ENCODE measurements at places on chromosomes 2 and 18.

GRCh38 chr2:145007093-145007959 lies 487.4 kb upstream of the ZEB2 start:
- no peak for DNase-seq

DNA sequence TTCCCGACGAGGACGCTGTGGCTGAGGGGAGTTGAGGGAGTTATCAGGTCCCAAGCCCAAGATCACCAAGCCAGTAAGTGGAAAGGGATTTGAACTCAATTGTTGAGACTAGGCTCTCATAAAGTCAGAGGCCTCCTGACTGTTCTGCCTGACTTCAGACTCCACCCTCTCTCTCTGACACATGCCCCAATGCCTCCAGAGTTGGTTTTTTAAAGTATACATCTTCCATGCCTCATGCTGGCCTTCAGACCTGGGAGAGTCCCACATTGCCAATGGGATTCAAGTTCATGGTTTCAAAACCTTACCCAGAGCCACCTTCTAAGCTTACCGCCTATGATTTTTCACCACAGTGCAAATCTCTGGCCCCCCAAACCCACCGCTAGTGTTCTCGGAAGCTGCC lies 100.8 kb downstream of the RTN4 start:
- no peak for DNase-seq

DNA sequence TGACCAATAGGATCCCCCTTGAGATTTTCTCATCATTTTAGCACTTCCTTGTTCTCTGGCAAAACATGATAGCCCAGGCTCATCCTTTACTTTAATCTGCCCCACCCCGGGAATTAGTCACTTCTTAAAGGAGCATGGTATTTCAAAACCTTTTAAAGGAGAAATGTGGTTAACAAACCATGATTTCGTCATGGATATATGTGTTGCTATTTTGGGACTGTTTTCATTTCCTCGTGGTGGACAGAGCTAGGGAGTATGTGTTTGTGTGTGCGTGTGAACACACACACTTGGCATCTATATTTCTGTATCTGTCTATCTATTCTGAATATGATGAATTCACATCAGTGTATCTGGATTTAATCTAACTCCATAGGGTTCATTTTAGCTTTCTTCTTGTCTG lies 128.1 kb downstream of the BIRC6 start:
- no peak for DNase-seq

DNA sequence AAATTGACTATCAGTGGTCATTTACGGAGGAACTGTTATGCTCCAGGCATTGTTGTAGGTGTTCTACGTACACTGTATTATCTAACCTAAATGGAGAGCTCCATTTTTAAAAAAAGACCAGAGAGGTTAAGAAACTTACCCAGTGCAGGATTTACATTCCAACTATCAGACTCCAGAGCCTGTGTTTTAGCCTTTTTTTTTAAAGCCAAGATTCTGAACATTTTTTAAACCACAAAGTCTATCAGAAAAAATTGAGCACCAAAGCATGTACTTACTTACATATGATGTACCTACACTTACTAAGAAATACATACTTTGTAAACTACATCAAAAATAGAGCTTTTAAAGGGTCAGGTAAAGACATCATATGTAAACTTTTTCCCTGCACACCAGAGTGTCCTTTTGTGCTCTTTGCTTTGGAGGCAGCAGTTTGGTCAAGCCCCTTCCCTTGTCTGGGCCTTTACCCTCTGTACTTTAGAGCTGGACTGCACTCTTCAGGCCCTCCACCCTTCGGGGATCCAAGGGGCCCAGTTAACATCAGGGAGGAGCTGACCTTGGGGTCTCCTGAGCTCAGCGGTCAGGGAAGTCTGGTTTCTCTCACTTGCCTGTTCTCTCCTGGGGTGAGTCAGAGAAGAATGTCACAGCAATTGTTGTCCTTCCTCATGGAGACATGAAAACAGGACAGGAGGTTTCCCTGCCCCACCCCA lies 58.4 kb downstream of the ITGB1BP1 start:
- DNase-seq: no peak

GRCh38 chr2:236691799-236692167 lies 122.2 kb downstream of the ACKR3 start:
- no peak for DNase-seq

GRCh38 chr2:17476830-17477229 lies 41.4 kb downstream of the RAD51AP2 start:
- DNase-seq: no peak

- DNase-seq: no peak
Observed at GRCh38 chr2:120441744-120442471, 96.0 kb downstream of the INHBB start.

- no peak for DNase-seq
Observed at GRCh38 chr2:133498662-133499585, 69.3 kb downstream of the NCKAP5 start.

DNA sequence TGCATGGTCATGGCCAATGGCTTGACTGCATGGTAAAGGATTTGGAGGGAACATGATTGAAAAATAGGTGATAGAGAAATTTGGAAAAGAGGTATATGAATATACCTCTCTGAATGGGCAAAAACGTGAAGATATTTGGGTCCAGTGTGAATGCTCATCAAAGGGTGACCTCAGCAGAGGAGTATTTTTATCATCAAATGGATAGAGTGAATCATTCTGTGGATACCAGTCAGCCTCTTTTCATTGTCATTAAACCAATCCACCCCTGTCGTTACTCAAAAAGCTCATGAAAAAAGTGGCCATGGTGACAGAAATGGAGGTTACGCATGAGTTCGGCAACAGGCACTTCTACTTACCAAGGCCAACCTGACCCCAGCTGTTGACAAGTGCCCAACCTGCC lies 1074.7 kb downstream of the TSN start:
- no peak for DNase-seq

DNA sequence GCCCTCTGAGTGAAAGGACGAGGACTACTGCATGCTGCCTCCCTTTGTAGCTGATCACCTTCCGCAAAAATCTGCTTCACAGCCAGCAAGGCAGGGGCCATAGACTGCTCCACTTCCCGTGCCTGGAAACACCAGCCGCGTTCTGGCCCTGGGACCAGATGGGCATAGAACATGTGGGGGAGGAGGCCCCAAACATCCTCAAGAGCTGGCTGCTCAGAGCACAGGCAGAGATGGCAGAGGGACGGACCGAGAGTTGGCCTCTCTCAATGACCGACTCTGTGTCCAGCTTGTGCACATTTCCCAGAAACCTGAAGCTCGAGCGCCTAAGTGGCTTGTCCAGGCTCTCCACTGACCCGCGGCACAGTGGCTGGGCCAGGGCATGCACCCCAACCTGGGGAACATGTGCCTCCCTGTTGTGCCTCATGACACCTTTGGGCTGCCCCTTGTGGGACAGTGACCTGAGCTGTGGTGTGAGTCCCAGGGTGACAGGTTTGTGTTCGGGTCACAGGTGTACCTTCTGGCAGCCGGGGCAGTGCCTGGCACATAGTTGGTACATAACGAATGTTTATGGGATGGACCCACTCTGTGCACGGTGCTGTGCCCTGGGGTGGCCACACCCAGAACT lies 9.1 kb downstream of the KCNF1 start:
- DNase-seq: no peak

- no peak for DNase-seq
Observed at GRCh38 chr2:145007960-145008263, 488.0 kb upstream of the ZEB2 start.

- DNase-seq: no peak
Observed at GRCh38 chr2:60746318-60746717, 9.8 kb upstream of the PAPOLG start.

DNA sequence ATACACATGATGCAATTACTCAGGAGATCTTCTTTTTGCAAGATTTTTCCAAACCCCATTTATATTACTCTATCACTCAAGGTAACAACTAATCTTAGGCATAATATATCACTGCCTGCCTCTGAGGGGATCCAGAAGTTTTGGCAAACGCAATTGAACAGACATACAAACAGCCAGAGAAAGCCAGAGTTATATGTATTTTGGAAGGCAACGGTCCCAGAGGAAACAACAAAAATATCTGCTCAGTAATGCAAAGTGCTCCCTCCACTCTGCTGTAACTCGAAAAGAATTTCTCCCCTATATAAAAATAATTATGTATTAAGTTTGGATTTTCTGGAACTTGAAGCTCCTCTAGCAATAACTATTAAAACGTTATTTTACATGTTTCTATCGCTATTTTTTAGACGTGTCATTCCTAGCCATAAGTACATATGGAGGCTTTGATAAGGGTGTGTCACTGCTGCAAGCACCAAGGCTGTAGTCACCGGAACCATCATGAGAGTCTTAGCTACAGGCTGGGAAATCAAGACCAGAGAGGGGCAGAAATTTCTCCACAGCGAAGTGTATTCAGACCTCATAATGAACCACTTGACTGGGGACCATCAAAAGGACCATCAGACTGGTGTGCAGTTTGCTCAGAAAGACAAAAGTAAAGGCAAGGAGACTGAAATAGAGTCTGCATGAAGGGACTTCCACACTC lies 3.7 kb upstream of the GKN1 start:
- no peak for DNase-seq

DNA sequence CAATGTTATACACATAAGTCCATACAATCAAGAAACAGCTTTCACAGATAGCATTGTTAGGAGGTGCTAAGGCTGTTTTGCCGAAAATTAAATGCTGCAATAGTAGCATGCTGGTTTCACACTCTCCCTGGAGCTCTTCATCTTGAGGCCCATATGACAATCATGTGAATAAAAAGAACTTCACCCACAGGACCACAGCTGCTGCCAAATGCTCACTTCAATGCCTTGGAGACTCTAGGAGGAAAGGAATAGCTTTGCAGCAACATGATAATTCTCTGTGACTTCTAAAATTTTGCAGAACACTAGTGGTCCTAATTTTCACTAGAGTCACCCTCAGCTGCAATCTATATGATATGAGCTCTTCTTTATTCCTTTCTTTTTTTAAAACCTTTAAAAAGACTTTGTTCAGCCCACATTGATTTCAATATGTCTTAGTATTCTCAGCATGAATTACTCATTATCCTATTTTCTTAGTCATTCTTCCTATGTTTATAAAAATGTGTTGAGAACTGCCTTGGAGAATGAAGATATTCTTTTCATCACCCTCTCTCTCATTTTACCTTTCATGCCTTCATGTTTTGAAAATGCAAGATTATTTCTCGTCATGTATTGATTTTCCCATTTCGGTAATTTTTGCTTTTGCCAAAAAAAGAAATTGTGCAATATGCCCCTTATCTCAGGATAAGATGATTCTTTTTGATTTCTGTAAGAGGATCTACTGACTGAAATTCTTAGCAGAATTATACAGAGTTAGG lies 108.2 kb downstream of the PDE1A start:
- no peak for DNase-seq

DNA sequence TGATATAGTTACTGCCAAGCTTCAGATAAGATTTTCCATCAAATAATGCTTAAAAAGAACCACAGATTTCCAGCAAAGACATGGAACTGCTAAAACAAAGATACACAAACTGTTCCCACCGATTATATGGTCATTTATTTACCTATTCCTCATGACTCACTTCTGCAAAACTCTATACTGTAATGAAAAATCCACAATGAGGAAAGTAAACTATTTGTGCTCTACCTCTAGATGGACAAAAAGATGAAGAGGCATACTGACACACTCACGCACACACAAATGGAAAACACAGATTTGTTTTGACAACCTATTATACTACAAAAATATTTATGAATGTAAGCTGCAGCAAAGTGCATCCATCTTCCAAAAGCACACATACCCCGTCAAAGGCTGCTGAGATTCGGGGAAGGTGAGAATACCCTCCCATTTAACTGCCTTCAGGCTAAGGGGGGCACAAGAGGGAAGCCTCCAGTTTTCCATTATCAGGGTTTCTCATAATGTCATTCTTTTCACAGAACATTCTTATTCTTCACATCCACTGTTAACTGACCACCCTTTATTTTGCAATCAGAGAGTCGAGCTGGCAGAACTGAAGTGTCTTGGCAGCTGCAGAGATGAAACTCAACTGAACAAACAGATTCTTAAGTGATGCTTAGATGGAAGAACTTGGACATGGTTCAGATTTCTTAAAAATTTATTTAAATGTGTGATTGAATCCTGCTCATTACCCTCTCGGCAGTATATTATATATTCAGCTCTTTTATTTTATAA lies 115.9 kb upstream of the TANK start:
- no peak for DNase-seq

DNA sequence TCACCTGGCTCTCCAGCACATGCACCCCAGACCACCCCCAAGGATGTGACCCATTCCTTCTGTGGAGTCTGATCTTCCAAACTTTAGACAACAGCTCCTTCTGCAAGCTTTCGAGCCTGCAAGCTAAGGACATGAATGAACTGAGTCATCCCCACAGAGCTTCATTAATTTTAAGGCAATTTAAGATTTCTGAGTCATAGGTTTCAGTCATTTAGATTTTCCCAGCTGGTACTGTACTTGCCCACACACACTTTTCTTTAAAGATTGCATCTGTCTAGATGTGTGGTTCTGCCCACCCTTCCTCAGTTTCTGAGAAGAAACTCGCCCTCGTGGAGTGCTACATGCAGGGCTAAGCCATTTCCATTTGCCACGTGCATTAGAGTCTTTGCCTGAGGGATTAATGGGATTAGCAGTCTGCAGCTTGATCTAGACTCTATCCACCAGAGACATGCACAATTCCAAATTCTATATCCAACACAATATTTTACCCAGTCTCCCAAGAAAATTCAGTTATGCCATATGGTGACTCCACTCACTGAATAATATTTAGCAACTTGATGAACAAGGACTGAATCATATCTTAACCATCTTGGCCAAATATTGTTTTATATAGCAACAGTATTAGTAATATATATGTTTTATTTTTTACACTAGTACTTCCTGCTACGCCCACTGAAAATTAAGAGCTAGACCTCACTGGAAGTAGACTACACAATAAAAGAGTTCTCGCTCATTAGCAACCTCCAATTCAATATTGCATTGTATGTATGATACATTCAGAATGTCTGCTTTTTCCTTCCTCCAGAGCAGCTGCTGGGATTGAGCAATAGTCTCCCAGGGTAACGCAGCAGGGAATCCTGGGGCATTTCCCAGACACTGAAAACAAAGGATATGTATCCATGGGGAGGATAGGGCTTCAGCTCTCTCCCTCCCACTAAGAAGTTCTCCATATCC lies 14.3 kb upstream of the TRIB2 start:
- no peak for DNase-seq

DNA sequence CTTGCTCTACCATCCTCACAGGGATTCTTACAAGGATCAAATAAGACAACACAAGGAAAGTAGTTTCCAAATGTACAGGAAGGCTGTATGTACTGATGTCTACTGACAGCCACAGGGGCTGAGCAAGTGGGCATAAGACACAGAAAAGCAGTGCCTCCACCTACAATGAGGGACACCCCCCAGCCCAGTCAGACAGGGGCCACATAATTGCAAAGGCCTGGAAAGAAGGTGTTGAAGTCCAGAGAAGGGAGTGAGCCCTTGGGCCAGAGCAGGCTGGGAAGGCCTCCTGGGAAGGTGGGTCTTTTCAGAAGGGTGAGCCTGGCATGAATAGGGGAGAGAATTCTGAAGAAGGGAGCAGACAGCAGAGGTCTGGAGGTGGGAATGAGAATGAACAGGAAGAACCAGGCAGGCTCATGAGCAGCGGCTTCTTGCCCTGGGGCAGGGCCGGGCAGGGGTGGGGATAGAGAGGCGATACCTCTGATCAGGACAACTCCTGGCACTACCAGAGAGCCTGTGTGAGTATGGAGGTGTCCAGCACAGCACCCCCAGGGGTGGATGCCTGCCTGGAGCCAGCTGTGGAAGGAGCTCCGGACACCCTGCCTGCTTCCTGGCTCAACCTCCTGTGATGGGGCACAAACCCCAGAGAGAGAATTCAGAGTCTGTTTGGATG lies 30.1 kb downstream of the HS1BP3 start:
- no peak for DNase-seq

GRCh38 chr2:37737507-37737906 lies 66.1 kb upstream of the CDC42EP3 start:
- DNase-seq: no peak
